Hematopoietic multipotent progenitor cell treated with erythropoietin and hydrocortisone succinate and interleukin-3 and kit ligand, for 17 days (in vitro differentiated cells): ENCODE measurements at places on chromosomes 13 and 19.

- DNase-seq, result no peak
Measured at GRCh38 chr19:46901701-46902401, 41.1 kb downstream of the ARHGAP35 start.

- DNase-seq, result no peak
Measured at GRCh38 chr19:41927497-41928192, 604 bp downstream of the ERFL start.

GRCh38 chr19:54172471-54173358, at the start of gene TMC4:
Gene TMC4, minus strand, starts transcription at chr19:54173160. Its CDS starts 43 bp downstream, at chr19:54173117.
- DNase-seq, result no peak

DNA sequence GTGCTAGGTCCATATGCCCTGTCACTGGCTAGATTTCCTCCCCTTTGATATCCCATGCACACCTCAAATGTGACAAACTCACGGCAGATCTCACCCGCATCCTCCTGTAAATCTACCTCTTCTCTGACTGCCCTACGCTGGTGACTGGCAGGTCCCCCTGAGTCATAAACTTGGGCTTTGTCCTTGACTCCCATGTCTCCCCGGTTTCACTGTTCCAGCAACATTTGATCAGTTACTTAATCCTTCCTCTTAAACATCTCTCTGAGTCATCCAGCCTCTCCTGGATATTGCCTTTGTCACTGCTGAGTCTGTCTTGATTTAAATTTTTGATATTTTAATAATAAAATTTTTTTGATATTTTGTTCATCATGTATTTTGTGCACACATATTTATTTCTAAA, 26.5 kb downstream of the FAM216B start:
- no peak for DNase-seq

GRCh38 chr13:43300865-43301264, 277.5 kb downstream of the DNAJC15 start:
- DNase-seq, result no peak

DNA sequence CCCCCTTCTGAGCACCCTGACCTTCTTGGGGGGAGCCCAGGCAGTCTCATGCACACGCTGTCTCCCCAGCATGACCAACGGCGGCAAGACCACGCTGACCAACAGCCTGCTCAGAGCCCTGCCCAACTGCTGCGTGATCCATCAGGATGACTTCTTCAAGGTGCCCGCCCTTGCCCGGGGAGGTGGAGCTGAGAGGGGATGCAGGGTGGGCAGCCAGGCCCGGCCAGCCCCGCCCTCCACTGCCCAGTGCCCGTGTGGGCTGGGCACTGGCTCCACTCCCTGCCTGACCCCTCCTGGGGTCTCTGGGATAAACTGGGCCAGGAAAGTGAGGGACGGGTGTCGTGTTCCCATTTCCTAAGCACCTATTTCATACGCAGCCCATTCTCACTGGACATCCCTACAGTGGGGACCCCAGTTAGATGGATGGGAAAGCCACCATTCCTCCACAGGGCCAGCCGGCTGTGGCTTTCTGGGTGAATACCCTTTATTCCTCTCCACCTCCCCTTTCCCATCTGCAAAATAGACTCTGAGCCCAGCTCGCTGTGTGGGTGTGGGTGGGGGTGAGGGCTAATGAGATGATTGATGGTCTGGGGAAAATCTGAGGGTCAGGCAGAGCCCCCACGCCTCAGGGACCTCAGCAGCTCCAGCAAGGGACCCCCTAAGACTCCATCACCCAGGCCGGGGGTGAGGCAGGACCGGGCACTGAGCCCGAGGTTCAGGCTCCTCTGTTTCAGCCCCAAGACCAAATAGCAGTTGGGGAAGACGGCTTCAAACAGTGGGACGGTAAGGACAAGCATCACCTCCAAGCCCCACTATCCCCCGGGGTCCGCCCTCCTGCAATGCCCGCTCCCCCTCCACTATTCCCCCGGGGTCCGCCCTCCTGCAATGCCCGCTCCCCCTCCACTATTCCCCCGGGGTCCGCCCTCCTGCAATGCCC, 3.9 kb downstream of the NMRK2 start:
- no peak for DNase-seq

DNA sequence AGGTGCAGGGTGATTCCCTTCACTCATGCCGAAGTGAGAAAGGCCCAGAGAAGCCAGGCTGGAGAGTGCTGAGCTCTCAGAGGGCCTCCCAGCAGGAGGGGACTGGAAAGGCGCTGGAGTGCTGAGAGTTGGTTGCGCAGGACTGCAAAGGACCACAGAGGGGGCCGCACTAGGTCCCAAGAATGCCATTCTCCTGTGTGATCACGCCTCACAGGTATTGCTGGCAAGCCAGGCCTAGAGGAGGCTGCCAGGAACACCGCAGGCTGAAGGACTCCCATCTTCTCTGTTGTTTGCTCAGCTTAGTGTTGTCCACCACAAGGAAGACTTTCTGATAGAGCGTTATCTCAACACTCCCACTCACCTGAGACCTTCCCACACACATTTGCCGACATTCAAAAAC, 165.0 kb downstream of the FGF14 start:
- no peak for DNase-seq

- no peak for DNase-seq
Measured at GRCh38 chr13:94020833-94021232, 458.6 kb downstream of the DCT start.

- no peak for DNase-seq
Measured at GRCh38 chr19:55238030-55238429, 9.5 kb upstream of the TMEM86B start.
